ENCODE measurements at places on chromosomes 1 and 21.

- DNase-seq = peak; percentile 35
Observed at GRCh38 chr1:239987103-239987745, 104.5 kb upstream of the FMN2 start.

- no peak for DNase-seq
Observed at GRCh38 chr1:187931776-187932175, 1103.0 kb downstream of the PLA2G4A start.

DNA sequence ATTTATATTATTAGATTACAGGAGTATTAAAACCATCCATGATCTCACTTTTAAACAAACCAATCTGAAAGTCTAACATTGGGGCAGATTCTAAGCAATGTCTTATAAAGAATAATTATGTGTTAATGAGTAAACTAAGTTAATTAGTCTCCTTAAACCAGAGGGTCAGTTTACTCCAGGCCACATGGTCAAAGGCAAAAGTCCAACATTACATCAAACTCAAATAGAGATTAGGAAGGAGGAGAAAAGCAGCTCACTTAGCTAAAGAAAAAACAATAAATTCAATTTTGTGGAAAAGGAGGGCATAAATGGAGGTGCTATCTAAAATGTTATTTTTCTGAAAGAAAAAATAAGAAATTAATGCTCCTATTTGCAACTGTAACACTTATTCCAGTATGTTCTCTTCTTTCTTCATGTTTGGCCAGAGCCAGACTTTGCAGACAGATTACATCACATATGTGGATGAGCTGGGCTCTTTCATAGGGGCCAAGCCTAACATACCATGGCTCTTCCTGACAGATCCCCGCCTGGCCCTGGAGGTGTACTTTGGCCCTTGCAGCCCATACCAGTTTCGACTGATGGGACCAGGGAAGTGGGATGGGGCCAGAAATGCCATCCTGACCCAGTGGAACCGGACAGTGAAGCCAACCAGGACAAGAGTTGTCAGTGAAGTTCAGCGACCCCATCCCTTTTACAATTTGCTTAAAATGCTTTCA lies 24.3 kb upstream of the FMO2 start:
- DNase-seq = no peak

DNA sequence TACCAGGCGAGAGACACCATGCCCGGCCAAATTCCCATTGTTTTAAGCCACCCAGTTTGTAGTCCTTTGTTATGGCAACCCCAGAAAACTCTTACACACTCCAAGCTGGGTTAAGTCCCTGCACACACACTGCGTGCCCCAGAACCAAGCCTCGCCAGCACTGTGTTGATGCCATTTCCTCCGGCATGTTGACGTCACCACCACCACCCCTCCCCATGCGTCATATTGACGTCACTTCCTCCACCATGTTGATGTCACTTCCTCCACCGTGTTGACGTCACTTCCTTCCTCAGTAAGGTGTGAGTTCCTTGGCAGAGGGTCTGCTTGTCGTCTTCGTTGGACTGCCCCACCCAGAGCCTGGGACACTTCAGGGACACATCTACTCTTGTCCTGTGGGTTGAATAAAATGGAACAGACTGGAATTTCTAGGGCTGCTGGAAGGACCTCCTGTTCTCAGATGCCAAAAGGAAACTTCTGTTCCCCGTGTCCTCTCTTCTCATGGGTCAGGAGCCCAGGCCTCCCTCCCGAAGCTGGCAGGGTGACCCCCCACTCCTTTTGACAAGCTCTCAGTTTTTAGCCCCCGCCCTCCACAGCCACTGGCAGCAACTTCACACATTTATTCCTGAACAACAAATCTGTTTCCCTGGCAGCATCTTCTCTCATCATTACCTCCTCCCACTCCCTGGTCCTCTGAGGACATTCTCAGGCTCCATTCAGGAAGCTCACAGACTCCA lies 643.3 kb downstream of the NPHP4 start:
- DNase-seq = no peak

GRCh38 chr1:48616710-48617109 lies 144.7 kb upstream of the SPATA6 start:
- DNase-seq = no peak

DNA sequence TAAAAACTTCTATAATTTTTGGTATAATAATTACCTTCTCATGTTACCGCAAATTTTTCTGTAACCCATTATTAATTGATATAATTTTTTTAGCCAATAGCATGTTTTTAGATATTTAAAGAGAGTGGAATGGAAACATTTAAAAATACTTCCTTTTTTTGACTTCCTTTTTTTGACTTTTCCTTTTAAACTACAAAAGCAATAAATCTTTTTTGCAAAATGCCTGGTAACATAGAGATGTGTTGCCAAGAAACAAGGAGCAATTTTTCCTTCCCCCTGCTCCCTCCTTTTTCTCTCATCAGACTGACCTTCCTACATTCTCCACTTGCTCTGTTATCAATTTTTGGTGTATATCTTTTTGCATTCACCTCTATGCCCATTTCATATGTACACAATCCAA lies 666.2 kb downstream of the ADGRL2 start:
- DNase-seq = no peak

GRCh38 chr1:214108097-214108446 lies 120.3 kb downstream of the PROX1 start:
- DNase-seq = no peak

DNA sequence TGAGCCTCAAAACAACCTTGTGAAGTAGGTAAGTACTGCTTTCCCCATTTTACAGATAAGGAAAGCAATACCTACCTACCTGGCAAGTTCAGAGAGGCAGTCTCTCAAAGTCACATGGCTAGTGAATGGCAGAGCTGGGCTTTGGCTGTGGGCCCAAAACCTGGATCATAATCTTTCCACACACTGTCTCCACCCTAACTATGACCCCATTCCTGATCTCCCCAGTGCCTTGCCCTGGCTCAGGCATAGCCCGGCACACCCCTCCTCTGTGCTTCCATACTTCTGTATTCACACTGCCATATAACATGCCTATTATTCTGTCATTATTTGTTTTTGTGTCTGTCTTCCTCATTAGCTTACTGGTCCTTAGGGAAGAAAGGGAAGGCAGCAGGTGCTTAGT lies 15.9 kb downstream of the GNG12 start:
- DNase-seq = no peak

DNA sequence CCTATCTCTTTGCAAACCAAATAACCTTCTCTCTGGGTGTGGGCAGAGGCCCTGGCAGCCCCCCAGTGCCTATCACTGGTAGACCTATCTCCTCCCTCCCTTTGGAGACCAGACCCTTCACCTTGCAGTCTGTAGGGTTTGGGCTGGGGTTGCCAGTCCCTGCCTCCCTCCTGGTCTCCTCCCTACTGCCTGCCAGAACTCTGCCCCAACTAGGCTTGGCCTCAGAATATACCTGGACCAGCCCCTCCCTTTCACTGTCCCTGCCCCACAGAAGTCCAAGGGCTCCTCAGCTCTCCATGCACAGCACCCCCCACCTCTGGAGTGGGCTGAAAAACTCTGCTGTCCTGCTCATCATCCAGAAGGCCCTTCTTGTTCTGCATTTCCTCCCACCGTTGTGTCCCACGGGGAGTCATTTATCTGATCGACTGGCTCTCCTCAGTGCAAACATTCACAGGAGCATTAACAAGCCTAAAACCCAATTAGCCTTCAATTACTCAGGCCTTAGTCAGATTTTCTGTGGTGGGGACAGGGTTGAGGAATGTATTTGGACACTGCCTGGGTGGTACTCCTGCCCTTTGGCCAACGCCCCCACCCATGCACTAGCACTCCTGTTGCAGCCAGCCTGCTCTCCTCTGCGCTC lies 27.7 kb upstream of the DMBX1 start:
- DNase-seq = no peak

- DNase-seq = no peak
Observed at GRCh38 chr1:180119837-180120236, 34.8 kb upstream of the QSOX1 start.

DNA sequence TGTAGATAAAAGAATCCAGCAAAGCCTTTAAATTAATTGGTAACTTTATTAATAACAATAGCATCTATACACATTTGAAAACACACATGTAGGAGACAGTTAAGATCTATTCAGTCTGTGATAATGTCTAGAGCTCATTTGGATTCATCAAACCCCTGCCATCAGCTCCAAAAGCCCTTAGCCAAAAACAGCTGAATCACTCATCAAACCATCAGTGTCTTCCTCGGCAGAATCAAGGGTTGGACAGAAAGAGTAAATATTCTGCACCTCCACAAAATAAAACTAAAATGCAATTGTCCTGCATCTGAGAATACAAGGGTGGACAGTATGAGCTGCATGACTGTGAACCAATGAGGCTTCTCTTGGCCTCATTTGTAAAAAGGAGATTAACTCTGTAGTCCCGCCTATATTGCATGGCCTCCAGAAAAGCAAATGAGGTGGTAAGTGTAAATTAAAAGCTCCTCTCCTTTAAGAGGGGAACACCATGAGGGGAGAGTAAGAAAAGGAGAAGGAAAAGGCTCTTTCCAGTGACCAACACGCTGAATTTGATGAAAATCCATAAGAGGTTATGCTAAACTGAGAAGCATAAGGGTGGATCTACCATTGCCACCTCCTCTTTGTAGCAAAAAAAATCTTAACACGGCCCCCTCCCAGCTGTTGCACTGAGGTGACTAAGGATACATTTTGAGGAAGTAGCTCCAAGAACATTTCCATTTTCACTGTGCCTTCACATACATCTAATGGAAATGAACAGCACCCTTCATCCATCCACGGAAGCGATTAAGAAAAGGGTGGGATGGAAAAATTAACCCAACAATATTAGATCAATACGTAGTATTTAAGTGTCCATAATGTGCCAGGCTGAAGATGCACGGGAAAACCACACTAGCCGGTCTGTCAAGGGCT lies 14.7 kb upstream of the BOLA1 start:
- peak; percentile 86 for DNase-seq

DNA sequence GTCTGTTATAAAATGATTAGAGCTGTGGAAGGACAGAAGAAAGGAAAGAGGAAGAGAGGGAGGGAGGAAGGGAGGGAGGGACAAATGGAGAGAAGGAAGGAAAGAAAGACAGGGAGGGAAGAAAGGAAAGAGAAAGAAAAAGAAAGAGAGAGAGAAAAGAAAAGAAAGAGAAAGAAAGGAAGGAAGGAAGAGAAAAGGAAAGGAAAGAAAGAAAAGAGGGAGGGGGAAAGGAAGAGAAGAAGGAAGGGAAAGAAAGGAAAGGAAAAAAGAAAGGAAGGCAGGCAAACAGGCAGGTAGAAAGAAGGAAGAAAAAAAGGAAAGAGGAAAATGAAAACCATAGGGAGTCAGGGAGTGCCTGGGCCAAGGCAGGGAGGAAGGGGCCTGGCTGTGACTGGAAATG lies 14.5 kb upstream of the BACE2 start:
- no peak for DNase-seq

DNA sequence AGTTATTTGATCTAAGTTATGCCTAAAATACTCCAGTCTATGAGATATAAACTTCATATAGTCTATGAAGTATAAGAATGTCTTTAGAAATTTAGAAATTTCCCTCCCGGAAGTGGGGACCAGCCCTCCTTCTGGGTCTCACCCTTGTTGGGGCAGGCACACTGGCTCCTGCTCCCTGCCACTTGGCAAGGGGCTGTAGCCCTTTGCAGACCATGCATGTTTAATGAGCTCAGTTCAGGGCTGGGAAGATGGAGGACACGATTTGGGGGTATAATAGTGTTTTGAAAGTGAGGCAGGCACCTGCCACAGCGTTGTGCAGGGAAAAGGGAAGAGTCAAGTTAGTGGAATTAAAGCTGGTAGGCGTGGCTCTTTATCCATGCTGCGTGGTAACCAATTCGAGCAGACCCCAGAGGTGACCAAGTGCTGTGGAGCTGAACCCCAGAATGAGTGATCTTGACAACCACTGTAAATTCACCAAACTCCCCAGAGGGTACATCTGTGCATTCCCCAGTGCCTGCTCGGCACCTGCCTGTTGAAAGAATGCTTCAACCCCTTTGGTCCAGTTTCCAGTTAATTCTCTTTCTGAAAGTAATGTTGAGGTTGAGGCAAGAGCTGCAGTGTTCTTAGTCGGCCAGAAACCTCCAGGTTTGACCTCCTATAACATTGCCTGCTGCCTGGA lies 79.6 kb downstream of the DOP1B start:
- peak; percentile 56 for DNase-seq

GRCh38 chr21:18603261-18603660 lies 199.7 kb upstream of the TMPRSS15 start:
- no peak for DNase-seq

DNA sequence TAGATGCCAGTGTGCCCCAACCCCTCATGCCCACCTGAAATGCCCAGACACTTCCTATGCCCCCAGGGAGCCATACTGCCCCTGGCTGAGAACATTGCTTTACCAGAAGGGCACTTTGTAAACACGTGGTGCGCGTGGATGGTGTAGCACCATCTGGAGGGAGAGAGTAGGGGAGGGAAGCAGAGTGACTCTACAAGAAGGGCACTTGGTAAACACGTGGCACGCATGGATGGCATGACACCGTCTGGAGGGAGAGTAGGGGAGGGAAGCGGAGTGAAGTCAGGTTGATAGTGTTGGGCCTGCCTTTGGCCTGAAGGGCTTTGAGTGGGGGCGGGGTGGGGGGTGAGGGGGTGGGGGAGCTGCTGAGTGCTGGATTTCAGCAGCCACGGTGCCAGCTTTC lies 324.0 kb upstream of the VAMP3 start:
- no peak for DNase-seq

GRCh38 chr1:43048601-43049011 lies 89.9 kb upstream of the SLC2A1 start:
- no peak for DNase-seq

GRCh38 chr1:168726719-168727118 lies 2.3 kb downstream of the DPT start:
- DNase-seq = no peak

DNA sequence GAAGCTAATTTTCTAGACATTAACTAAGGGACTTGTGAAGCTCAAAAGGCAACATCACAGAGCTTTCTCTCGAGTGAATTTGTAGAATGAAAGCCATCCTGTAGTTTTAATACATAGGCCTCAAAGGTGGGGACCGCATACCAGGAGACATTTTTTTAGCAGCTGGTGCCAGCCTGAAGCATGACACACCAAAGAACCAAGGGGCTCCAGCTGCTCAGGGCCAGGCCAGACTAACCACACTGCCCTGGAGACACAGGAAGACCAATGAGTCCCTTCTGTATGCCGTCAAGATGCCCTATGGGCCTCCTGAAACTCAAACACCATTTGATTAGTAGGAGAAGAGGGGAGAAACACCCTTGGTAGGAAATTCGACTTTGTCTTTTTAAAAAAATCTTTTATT lies 113.9 kb upstream of the CACNA1E start:
- DNase-seq = no peak

- no peak for DNase-seq
Observed at GRCh38 chr1:226293553-226293920, 15.4 kb downstream of the LIN9 start.

- no peak for DNase-seq
Observed at GRCh38 chr21:43640400-43640799, 18.9 kb downstream of the HSF2BP start.

GRCh38 chr21:32140151-32140550 lies 138.7 kb downstream of the MIS18A start:
- DNase-seq = no peak
